NCI-H1694 treated with DMSO at 0.1 percent for 48 hours (cell line): ENCODE measurements at places on chromosomes 4 and X.
A peak's percentile ranks its signal among the peaks of the same experiment; 100 is the strongest.

GRCh38 chrX:101676571-101676970 lies 16.9 kb upstream of the ARMCX2 start:
- no peak for DNase-seq

- DNase-seq: no peak
Measured at GRCh38 chr4:69440308-69440707, 55.4 kb downstream of the UGT2B4 start.

DNA sequence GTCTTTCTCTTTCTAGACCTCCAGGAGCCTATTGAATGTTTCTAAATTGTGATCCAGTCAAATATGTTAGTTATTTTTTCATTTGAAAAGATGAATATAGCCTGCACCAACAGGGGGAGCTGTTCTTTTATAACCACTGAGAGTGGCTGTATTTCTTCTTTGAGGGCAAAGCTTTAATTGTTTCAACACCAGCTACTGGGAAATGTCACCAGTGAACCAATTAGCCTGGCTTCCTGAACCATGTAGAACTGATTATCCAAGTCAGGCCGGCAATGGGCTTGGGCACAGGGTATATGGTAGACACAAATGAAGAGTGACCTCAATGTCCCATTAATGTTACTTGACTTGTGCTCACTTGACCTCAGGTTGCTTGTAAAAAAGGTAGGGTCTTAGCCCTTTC lies 4.8 kb upstream of the DAPP1 start:
- peak; percentile 32 for DNase-seq

DNA sequence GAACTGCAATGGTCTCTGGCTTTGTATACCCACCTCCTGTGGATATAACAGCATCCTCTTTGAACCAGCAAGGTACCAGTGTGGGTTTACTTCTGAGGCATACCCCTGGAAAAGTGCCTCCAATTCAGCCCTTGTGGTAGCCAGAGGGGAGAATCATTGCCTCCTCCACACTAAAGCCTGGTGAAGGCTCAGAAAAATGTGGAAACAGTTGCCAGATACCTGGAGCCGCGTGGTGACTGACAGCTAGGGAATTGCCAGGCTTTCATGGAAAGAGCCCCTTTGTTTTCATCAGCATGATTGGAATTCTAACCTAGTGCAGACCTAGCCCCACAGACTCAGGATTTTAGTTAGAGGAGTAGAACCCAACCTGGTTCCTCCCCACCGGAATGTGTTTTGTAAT lies 168.6 kb upstream of the KLF3 start:
- DNase-seq: no peak

DNA sequence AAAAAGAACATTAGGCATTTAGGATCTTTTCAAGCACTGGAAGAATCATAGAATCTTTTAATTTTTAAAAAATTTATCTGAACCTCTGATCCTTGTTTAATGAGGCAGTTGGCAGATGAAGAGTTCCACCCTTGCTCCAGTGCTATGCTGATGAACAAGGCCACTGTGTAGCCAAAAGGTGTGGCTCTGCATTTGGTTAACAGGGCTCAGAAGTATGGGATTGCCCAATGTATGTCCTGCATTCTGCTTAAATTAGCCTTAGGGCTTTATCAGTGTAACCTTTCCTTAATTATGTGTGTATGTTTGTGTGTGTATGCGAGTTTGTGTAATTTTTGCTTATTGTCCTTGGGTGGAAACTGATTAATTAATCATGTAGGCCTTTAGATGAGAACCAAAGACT lies 43.3 kb upstream of the PPM1K start:
- no peak for DNase-seq

- DNase-seq: no peak
Measured at GRCh38 chr4:181254771-181255170, 988.4 kb upstream of the TENM3 start.

- DNase-seq: no peak
Measured at GRCh38 chr4:160580581-160580980, 1477.7 kb downstream of the RAPGEF2 start.

DNA sequence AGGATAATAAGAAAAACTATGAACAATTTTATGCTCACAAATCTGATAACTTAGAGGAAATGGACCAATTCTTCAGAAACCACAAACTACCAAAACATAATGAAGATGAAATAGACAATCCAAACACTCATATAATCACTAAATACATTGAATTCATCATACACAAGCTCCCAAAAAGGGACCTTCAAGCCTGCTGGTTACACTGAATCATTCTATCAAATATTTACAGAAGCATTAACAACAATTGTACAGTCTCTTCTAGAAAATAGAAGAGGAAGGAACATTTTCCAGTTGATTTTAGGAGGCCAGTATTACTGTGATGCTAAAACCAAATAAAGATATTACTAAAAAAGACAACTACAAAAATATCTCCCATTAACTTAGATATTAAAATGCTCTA lies 88.3 kb downstream of the IL15 start:
- DNase-seq: no peak

DNA sequence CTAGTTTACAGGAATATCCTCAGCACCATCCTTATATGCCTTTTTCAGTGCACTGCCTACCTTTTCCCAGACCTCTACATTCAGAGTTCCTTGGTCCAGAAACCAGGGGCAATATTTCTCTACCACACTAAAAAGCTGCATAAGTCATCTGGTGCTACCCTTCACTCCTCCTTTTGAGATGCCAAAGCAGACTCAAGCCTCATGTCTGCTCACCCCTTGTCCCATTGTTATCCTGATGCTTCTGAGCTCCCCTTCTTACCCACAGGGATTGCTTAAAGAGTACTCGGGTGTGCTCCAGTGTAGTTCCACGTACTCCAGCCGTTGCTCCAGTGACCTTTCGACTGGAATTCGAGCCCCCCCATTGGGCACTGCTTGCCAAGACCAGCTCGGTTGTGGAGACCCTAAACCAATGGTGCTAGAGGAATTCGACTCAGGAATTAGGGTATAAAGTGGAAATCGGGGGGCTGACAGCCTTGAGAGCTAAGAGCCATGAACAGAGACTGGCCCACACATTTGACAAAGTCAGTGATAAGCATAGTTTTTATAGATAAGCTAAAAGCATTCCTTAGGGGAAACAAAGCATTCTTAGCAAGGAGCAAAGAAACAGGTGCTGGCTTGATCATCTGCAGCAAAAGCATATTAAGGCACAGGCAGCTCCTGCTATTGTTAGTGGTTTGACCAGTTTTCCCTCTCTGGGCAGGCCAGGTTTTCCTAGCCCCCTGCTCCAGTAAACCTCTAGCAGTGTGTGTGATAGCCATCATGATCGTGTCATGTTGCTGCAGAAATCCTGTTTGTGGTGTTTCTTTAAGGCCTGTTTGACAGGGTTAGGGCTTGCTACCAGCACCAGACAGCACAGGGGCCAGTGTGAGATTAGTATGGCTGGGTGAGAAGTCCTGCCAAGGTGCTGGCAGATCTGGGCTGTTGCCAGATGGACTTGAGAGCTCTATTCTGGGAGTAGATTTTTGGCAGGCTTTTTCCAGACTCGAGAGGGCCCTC lies 57.5 kb upstream of the WDR1 start:
- DNase-seq: no peak

GRCh38 chr4:153466081-153466948 lies at the start of gene TMEM131L:
TSS of gene TMEM131L (plus strand) at chr4:153466360. CDS start at chr4:153466398, 38 bp downstream.
- DNase-seq: peak; percentile 58

GRCh38 chr4:123784626-123785025 lies 388.0 kb downstream of the SPRY1 start:
- no peak for DNase-seq

- DNase-seq: no peak
Measured at GRCh38 chr4:23934915-23935314, 45.1 kb upstream of the PPARGC1A start.

DNA sequence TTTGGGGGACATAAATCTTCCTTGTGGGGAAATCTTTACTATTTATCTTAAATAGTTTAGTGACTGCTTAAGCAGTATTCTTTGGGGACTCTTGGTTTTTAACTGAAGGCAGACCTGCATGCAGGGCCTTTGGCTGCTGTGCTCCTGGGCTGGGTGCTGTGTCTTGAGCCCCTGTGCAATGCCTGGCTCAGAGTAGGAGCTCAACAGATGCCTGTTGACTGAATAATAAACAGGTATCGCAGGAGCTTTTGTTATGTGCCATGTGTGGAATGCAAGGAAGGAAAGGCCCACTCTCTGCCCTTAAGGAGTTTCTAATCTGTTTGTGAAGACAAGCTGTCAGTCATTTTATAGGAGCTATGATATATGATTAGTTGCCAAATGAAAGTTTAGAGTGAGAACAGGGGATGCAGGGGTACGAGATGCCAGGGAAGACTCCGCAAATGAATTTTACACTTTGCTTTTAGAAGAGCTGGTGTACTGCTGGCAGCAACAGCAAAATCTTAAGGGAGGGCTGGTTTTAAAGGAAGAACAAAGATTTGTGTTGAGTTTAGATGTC lies 6.7 kb downstream of the GAB1 start:
- no peak for DNase-seq

DNA sequence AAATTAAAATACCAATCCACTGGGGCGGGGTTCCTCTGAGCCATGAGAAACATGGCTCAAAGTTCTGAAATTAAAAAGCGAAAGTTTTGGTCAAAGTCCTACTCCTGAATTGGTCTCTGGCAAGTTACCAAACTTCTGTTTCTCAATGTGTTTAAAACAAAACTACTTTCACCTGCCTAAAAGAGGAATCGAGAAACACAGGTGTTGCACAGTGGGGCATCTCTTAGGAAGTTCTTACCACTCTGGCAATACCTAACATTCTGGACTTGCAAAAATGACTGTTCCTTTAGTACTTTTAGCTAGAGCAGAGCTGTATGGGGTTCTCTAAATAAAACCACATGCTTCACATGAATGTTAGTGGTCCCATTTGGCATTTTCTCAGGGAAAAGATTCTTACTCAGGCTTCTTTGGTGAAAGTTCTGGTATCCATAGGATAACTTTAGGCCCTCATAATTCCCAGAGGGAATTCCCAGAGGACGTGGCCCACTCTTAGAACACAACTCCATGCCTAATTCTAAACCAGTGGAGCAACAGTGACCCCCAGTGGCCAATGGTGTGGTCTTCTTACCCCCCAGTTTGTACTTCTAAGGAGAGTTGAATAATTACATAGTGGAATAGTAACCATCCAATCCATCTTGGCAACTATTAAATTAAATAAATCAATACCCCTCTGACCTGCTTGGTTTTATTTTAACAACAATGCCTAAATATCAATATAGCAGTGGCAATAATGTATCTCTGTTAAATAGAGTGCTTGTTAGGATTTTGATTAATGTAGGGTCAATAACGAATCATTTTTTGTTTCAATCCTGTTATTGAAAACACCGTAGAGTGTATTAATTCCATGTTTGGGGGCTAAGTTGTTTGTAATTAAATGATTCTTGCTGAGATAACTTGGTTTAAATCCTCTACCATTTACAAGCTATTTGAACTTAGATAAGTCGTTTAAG lies 21.9 kb downstream of the BMP3 start:
- peak; percentile 48 for DNase-seq

DNA sequence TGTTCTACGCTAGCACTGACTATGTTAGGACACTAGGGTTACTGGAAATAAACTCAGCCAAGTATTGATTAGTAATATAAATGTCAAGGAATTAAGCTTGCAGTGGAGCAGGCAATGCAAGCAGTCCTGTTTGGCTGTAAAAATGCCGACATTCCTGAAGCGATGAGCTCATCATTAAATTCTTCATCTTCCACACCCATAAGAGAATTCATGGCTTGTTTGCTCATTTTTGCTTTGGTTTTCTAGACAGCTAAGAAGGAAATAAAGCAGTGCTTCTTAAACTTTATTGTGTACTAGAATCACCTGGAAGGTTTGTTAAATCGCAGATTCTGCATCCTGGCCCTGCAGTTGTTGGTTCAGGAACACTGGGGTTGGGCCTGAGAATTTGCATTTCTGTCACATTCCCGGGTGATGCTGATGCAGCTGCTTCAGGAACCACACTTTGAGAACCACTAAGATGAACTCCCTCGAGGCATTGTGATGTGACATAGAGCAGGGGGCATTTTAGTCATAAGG lies 17.8 kb downstream of the ANXA3 start:
- DNase-seq: no peak

DNA sequence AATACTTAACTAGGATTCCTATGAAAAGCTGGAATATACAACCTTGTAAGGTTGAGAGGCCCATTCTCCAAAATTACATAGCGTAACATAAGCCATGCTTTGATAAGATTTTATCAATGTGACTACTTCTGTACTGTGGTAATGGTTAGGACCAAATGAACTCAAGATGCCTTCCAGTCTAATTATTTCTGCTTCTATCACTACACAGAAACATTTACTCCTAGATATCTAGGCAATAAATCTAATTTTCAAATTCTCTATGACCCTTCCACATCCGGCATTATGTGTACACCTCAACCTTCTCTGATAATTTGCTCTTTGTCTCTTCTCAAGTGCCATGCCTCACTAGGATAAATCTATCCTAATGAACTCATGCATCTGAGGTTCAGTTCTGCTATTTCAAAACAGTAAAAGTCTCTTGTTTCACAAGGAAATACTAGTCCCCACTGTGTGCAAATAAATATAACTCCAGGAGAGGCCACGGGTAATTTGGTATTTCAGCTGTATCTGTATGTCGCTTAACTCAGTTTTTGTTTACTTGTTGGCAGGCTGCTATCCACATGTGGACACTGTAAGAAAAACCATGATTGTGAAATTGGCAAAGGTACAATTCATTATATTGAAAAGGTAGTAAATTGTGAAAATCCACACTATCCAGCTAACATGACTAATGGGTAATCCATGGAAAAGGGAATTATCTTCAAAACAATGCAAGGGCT lies 93.3 kb downstream of the PRDM5 start:
- no peak for DNase-seq

DNA sequence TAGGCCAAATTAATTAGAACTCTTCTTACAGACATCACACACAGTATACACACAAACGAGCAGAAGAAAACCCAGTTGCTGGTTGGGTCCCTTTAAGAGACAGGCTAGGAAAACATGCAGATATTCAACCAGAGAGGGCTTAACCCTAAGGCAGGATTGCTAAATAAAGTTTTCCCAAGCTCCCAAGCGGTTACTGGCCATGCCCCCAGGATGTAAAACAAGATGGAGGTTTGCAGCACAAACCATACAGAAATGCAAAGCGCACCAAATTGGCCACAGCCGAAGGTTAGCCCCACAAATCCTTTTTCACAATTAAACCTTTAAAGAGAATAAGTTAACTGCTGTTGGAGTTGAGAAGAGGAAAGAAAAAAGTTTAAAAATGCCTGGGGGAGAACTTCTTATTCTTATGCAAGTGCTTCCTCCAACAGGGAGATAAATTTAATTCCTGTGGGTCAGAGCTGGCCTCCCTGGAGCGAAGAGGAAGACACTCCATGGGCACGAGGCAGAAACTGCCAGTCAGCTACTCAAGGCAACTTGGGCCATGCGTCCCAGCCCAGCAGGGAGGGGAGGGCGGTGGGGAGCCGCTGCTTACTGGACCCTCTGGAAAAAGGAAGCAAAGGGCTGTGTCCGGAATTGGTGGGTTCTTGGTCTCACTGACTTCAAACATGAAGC lies 167.6 kb upstream of the ARSJ start:
- DNase-seq: no peak

DNA sequence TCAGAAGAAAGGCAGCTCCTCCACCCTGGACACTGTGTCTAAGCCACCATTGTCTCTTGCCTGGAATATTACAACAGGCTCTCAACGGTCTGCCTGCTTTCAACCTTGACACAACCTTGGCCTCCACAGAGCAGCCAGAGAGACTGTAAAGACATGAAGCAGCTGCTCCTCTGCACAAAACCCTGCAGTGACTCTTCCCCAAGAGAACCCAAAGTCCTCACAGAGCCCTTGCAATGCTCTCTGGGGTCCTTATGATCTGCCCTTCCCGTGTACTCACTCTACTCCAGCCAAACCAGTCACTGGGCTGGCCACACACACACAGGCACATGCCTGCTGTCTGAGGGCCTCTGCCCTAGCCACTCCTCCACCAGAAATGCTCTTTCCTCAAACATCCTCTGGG lies 75.9 kb upstream of the CPEB2 start:
- no peak for DNase-seq
